ENCODE measurements at places on chromosomes 16 and 17.

- DNase-seq, result no peak
Observed at GRCh38 chr17:73508931-73509605, 135.2 kb downstream of the SDK2 start.

DNA sequence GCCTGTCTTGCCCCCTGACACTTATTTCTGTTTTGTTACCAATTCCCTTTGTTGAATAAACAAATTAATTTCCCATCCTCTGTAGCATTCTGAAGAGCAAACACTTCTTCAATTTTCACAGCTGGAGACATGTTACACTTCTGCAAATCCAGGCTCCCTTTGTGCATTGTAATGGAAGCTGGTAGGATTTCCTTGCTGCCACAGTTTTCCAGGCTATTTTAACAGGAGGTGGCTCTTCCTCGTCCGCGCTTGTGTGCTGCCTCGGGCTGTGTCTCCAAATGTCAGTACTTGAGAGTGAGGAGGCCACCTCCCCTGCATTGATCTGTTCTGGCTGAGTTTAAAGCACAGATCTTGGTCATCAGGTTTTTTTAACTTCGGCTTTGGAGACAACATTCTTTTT lies 40.0 kb downstream of the SOST start:
- DNase-seq, result no peak

DNA sequence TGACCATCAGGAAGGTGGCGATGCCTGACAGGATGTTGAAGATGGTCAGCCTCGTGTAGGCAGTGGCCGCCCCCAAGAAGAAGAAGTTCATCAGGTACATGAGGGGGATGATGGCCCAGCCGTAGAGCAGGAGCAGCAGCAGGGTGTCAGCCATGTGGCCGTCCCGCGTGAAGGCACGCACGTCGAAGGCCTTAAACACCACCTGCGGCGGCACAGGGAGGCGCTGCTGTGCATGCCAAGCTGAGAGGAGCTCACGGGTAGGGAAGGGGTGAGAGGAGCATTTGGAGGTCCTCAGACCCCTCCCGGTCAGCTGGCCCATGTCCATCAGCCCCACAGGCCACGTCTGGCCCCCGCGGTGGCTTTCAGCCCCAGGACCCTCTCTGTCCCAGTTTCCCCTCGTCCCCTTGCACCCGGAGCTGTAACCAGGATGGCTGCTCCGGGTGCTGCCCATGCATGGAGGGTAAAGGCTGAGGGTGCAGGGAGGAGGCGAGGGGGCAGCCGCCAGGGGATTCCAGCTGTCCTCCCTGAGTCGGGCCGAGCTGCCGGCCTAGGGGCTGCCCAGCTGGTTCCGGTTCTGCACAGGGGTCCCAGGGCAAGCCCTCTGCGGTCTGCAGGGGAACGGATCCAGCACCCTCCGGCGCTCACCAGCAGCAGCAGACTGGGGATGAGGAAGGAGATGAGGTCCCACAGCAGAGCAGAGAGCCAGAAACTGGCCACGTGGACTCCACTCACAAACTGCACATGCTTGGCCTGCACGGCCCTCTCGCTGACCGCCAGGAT lies 17.1 kb upstream of the RNPS1 start:
- DNase-seq, result no peak

DNA sequence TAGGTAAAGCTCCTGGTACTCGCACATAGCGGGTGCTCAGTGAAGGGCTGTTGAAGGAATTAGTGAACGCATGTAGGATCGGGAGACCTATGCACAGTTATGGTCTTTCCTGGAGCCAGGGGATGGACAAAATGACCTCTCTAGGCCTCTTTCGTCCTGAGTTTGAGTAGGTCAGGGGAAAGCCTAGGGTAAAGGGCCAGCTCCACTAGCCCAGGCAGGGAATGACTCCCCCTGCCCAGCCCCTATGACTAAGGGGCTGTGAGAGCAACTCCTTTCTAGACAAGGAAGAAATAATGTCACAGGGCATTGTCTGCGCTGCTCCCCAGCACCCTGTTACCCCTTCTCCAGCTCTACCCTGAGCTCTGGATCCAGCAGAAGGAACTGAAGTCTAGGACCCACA lies 24.6 kb upstream of the FMNL1 start:
- DNase-seq, result no peak

GRCh38 chr17:60586288-60586974 lies 13.6 kb upstream of the PPM1D start:
- DNase-seq, result no peak

- DNase-seq, result no peak
Observed at GRCh38 chr17:28554565-28554964, 2.1 kb upstream of the UNC119 start.

- no peak for DNase-seq
Observed at GRCh38 chr16:54930005-54930868, at the start of gene IRX5. Gene IRX5, plus strand, starts transcription at chr16:54930865. Its CDS starts 334 bp downstream, at chr16:54931199.

DNA sequence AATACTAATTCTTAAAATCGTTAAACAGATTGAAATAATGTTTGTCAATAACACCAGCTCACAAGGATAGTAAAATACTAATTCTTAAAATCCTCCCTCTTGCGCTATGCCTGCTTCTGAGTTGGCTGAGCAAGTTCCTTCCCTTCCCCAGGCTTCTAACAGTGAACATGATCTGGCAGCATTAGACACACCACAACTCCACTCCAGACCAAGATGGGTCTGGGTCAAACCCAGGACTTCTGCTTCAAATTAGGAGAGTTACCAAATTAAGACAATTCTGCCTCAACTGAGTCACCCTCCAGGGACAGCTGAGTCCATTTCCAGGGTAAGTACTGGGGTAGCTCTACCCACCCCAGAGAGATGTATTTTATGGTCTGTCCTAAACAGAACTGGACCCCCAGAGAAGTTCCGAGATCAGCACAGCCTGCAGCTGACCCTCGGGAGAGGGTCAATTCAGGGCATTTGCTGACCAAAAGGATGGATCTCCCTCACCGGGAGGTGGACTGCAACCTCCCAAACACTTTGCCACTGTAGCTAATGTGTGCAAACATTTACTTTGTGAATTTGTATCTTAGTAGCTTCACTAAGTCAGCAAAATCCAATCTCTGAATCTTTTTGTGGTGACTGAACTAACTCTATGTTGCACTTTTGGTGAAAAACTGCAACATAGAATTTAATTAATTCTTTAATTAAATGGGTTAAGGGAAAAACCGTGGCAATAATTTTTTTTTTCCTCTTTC lies 48.8 kb downstream of the ADCY9 start:
- DNase-seq, result no peak

DNA sequence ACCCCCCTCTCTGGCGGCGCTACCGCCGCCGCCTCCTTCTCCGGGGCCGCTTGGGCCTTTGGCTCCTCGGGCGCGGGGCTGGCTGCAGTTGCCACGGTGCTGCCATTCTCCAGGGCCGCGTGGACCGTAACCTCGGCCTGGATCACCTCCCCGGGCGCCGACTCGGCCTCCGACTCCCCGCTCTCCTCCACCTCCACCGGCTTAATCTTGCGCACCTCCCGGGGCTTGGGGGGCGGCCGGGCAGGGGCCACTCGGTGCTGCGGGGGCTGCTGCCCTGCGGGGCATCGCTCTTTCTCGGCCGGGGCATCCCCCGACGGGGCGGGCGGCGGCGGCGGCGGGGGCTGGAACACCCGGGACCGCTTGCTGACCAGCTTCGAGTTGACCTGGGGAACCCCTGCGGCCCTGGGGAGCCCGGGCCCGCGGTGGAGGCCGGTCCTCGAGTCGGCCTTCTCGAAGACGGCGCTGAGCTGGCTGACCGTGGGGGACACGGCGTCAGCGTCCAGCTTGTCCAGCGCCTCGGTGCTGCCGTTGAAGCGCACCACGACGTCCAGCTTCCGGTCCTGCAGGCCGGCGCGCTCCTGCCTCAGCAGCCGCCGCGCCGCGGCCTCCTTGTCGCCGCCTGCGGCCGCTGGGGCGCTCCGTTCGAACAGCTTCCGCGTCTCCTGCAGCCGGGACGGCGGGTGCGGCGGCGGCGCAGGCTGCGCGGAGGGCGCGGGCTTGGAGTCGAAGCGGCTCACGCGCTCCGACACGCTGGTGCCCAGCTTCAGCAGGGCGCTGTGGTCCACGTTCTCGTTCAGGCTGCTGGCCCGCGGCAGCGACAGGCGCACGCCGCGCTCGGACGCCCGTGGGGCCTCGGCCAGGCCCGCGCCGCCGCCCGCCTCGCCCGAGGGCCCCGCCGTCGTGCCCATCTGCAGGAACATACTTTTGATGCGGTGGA lies 792 bp downstream of the PPP1R9B start:
- no peak for DNase-seq

- DNase-seq, result no peak
Observed at GRCh38 chr17:56752263-56752836, 81.4 kb downstream of the C17orf67 start.

- DNase-seq, result no peak
Observed at GRCh38 chr17:82640036-82640435, 8.2 kb downstream of the WDR45B start.

GRCh38 chr17:19738757-19739156 lies 9.3 kb downstream of the ALDH3A1 start:
- DNase-seq, result no peak

- DNase-seq, result no peak
Observed at GRCh38 chr16:11144122-11144521, 111.9 kb downstream of the SOCS1 start.

DNA sequence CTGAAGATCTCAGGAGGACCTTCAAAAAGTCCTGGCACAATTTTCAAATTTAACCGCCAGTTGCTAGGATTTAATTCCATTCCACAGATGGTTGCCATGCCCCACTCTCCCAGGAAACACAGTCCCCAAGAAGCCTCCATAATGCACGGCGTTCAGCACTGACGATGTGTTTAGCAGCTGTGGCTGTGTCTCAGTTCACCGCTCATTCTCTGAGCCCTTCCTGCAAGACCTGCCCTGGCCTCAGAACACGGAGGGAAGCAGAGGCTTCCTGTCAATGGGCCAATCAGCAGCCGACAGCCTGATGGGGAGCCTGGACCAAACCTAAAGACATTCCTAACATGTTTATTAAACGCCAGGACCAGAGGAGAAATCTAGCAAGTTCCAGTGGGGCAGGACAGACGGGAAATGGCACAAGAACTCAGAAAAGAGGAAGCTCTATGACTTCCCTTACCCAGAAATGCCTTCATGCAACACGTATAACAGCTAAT lies 4.9 kb downstream of the MYLK3 start:
- DNase-seq, result no peak

DNA sequence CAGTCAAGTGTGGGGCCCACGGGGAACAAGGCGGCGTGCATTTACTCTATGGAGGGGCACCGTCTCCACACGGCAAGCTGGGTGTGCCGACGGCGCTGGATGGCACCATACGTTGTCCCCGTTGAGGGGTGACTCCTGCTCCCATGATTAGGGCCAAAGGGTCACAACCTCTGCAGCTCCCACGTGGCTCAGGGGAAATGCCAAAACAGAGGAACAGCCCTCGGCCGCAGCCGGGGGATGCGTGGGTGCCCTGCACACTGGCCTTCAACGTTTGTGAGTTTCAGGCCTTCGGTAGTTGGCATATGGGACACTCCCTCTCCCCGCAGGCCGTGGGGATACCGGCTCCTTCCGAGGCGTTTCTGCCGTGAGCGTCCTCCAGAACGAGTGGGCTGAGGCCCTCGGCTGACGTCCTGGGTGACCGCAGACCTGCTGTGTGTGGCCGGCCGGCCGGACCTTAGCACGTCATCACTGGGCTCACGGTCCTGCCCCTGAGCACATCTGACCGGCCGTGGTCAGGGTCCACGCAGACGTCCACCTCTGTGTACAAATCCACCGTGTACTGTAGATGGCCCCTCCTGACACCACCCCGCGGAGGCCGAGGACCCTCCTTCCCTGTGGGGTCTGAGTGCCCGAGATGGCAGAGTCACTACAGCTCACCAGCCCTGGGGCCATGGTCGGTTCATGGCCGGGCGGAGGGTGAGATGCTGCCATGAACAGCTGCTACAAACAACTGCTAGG lies 4.8 kb upstream of the METRNL start:
- DNase-seq, result no peak

DNA sequence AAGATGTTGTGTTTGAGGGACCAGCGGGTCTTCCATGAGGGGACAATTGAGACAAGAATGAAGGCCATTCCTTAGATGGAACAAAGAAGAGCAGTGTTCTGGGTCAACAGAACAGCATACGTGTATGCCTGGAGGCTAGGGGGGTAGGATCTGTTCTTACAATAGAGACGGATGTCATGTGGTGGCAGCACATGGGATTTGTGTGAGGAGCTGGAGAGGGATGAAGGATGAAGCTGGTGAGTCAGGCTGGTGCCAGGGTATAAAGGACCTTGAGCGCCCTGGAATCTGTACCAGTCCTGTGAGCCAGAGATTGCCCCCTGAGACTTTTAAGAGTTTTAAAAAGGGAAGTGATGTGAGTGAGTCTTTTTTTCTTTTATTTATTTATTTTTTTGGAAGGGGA lies 22.8 kb upstream of the WFDC1 start:
- no peak for DNase-seq

- DNase-seq, result no peak
Observed at GRCh38 chr16:67215706-67216105, 11.2 kb upstream of the TMEM208 start.

GRCh38 chr17:73327676-73328075 lies 15.9 kb upstream of the CDC42EP4 start:
- DNase-seq, result no peak

GRCh38 chr16:68384288-68385161 lies 63.8 kb downstream of the SMPD3 start:
- DNase-seq, result no peak

DNA sequence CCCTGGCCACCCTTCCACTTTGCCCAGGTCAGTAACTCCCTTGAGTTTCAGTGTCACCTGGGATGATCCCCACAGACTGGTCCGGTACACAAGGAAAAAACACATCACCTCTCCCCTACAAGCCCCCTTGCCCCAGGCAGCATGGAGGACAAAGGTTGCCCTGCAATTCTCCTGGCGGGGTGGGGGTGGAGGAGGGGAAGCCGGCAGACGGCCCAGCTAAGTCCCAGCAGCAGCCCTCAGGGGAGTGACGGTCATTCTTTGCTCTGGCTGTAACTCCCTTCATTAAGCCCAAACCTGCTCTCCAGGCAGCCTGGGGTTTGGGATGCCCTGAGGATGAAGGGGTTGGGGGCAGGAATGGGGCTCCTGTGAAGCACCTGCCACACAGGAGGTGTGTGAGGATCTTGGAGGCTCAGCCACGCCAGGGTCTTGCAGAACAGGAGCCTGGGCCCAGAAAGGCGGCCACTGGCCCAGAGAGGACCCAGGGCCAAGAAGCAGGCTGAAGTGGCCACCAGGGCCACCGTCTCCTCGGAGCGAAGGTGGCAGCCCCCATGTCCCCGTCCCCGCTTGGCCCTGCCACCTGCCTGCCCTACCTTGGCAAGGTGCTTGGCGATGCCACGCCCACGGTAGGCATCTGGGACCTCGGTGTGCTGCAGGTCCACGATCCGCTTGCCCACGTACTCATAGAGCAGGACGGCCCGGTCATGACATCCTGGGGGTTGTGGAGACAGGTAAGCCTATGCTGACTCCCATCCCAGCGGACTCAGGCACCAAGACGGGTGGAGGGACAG lies 9.5 kb downstream of the NATD1 start:
- DNase-seq, result no peak

DNA sequence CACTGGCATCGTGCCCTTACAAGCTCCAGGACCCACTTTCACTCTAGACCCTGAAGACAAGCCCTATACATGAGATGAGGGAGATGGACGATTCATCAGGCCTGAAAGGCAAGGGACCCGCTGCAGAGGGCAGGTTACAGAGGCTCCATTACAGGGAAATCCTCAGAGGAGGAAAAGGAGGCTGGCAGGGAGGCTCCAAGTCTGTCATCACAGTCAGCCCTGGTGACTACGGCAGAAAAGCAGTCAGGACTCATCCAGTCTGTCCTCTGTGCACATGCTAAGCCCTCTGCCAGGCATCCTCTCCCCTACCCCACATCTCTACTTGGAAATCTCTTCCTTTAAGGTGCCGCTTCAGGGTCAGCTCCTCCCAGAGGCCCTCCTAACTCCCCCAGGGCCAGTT lies 197.7 kb upstream of the CDH5 start:
- no peak for DNase-seq
